ENCODE measurements at places on chromosomes 7 and 10. TPM values are rescaled to one million over a fixed set of nuclear protein-coding genes. Genes with fewer than 3 reads are reported as not detected.

DNA sequence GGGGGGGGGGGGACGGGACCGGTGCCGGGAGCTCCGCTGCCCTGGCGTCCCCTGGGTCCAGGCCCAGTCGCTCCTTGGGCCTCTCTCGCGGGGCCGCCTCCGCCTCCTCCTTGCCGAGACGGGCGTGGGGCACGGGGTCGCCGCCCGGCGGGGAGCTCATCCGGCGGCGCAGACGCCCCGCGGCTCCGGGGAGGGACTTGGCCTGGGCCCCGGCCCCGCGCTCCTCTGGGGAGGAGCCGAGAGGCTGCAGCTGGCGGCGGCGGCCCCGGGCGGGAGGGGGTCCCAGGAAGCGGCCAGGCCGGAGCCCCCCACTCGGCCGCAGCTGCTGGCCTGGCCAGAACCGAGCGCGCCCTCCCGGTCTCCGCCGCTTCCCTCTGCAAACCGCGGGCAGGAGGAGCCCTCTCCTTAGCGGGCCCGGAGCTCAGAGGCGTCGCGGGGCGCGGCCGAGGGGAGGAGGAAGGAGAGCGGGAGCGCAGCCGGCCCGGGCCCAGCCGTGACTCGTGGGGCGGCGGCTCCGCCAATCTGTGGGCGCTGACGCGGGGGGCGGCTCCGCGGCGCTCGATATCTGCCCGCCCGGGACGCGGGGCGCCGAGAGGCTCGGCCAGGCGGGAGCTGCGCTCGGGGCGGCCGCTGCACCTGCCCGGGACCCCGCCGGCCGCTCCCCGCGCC is at the start of gene FAM20C:
Gene FAM20C, plus strand, starts transcription at position 591 of the 669 bp plus-strand sequence. CDS start 629 bp downstream, outside the sequence.
- peak; percentile 93 for DNase-seq

DNA sequence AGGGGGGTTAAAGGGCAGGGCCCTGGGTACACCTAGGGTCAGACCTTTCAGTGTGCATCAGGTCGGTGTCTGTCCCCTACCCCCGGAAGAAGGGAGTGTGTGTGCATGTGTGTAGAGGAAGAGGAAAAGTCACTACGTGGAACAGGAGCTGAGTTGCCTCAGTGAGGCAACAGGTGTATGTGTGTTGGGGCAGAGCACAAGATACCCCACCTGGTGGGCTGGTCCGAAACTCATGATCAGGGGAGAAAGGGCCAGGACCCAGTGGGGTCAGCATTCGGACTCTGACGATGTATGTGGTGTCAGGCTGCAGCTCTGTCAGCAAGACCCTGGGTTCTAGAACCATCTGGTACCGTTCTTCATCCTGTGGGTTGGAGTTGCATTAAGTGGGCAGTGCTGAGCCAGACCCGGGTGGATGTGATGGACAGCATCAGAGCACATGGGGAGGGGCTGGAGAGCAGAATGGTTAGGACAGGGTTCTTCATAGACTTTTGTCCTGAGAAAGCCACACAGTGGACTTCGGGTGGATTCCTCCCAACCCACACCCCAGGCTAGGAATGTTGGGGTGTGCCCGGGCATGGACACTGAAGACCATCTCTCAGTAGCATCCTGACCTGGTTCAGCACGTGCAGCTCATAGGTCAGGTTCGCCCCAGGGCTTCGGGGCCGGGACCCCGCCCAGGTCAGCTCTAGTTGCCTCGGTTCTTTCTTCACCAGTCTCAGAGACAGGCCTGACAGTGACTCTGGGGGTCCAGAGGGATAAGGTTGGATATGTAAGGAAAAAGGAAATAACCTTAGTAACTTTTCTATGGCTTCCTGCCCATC is 10.7 kb downstream of the EPHA1 start:
- DNase-seq = no peak

PTPN12 gene
- polyA plus RNA-seq = 27.4 TPM

DNA sequence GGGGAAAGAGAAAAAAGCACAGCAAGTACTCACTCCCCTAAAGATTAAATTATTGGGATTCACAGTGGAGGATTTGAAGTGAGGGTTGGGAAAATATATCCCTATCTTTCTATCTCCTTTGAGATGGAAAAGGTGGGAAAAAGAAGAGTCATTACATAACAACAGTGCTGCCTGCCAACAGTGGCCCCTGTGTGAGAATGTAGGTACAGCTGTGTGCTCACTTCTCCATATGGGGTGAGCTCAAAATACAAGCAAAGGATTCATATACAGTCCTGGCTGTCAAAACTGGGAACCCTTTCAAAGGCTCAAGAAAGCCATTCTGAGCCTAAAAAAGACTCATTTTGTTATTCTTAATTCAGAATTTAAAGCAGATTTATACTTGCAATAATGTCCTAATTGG is 458.5 kb downstream of the GPAM start:
- DNase-seq = no peak

DNA sequence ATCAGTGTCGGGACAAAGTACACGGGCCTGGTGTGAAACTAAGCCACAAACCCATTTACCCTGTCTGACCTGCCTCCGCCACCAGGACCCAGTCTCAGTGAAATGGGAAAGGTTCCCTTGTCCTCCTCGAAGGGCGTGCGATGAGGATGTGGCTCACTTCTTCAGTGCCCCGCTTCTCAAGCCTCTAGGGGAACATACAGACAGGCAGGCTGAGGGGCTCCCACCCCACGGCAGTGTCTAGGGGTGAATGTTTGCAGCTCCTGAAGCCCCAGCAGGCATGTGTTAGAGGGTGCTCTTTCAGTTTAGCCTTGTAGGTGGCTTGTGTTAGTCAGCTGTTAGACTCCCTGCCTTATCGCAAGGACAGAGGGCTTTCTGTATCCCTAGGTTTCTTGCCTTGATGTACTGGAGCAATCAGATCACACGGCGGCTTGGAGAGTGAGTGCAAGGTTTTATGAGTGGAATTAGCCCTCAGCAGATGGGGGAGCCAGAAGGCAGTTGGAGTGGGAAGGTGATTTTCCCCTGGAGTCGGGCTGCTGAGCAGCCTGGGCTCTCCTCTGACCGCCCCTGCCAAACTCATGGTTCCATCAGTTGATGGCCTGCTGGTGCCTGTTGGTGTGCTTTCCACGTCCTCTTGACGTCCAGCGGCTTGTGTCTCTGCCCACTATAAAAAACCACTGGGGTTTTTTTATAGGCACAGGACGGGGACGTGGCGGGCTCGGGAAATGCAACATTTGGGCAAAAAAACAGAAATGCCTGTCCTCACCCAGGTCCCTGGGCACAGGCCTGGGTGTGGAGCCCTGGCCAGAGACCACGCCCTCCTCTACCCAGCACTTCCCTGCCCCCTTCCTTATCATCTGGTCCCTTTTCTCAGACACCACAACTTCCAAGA is 759 bp downstream of the NUDT1 start:
- no peak for DNase-seq

GRCh38 chr7:122727759-122728158 is 25.0 kb upstream of the RNF148 start:
- DNase-seq = no peak

- no peak for DNase-seq
Observed at GRCh38 chr7:121385056-121385799, 10.9 kb downstream of the FAM3C start.

DLX6 gene
- not detected for polyA plus RNA-seq

NUTM2D gene
- 0.87 TPM for polyA plus RNA-seq

GRCh38 chr7:145378197-145378596 is 542.3 kb upstream of the TPK1 start:
- no peak for DNase-seq
